NCI-H69 (cell line): ENCODE measurements at places on chromosomes 7 and 10.

- DNase-seq = peak; percentile 94
Measured at GRCh38 chr7:8433477-8434289, at the start of gene NXPH1. Gene NXPH1, plus strand, starts transcription at chr7:8433609.

DNA sequence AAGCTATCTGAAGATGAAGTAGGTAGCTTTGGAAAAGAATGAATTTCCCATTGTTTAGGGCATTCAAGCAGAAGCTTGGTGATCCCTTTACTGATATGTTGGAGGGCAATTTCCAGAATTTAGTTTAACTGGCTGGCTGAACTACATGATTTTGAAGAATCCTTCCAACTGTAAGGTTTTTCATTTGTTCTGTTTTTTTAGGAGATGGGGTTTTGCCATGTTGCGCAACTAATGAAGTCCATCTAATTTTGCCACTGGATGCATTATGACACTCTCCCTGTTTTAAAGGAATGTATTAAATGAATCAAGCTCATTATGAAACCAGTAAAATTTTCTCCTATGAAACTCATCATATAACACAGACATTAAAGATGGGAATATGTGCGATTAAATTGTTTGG, 6.1 kb upstream of the DDX50 start:
- DNase-seq = no peak

GRCh38 chr7:16433568-16434122, 12.3 kb upstream of the CRPPA start:
- DNase-seq = no peak

- DNase-seq = no peak
Measured at GRCh38 chr10:33493497-33493896, 159.0 kb upstream of the NRP1 start.
